ENCODE measurements at places on chromosomes 7 and 10.

GRCh38 chr7:767941-768731 lies 41.1 kb upstream of the PRKAR1B start:
- H3K27me3 ChIP-seq = no peaks in the 10 kb centered on the region
- H3K4me3 ChIP-seq = no peak overlapping the region
- DNase-seq = no peak
- peaks cover 10% of the 10 kb centered on the region for H3K4me1 ChIP-seq
- H3K36me3 ChIP-seq = peaks cover 4% of the 10 kb centered on the region

DNA sequence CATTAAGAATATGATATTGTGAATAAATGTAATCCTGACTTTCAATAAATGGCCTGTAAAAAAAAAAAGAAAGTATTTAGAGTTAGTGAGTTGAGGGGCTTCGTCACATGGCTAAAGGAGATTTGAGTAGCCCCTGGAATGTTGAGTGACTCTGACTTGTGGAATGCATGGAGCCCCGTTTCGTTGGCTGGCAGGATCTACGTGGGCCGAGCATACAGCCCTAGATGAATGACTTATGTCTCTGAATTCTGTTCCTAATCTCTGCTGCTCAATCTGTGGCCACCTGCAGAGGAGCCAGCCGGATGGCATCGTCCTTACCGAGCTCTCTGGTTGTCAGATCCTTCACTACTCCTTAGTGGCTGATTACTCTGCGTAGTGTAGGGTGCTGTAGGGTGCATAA lies 155.7 kb downstream of the MGMT start:
- H3K27ac ChIP-seq = no peak overlapping the region
- H3K27me3 ChIP-seq = no peaks in the 10 kb centered on the region
- H3K4me1 ChIP-seq = peaks cover 5% of the 10 kb centered on the region
- no peaks in the 10 kb centered on the region for H3K36me3 ChIP-seq
- no peak for DNase-seq

GRCh38 chr7:13152755-13153154 lies 465.3 kb downstream of the ARL4A start:
- no peaks in the 10 kb centered on the region for H3K4me1 ChIP-seq
- H3K36me3 ChIP-seq = no peaks in the 10 kb centered on the region
- no peak overlapping the region for H3K4me3 ChIP-seq
- no peak overlapping the region for H3K27ac ChIP-seq

GRCh38 chr7:20304366-20304765 lies 26.3 kb upstream of the ITGB8 start:
- peaks cover 19% of the 10 kb centered on the region for H3K4me1 ChIP-seq
- no peaks in the 10 kb centered on the region for H3K36me3 ChIP-seq
- H3K4me3 ChIP-seq = no peak overlapping the region

DNA sequence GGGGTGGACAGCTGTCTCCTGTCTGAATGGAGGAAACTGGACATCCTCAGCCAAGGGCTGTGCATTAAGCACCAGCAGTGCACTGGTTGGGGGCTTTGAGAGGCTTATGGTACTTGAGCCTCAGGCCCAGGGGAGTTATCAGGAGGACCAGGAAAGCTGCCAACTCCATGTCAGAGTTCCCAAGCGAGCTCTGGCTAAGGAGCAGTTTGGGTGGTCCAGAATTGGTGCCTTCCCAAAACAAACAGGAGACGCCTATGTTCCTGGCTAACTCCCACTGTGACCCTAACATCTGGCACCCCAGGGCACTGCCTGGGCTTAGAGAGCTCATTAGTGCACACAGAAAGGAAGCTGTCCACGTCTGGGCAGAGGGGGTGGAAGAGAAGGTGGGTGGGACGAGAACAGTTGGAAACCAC lies 408.6 kb upstream of the NPVF start:
- no peaks in the 10 kb centered on the region for H3K27me3 ChIP-seq
- no peaks in the 10 kb centered on the region for H3K36me3 ChIP-seq
- no peak overlapping the region for H3K27ac ChIP-seq

DNA sequence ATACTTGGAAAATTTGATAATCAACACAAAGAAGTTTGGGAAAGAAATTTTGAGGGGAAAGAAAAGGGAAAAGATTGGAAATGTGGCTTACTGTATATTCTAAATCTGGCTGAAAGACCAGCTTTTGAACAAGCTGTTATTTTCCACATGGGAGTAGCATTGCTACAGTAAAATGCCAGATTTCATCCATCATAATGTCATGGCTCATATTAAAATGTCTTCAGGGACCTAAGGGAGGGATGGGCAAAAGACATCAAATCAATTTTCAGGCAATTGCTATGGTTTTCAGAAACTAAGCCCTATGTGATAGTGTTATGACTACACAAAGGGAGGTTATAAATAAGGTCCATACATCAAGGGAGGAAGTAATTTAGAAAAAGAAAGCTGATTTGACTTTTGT lies 1116.9 kb upstream of the CELF2 start:
- H3K27me3 ChIP-seq = no peaks in the 10 kb centered on the region
- H3K36me3 ChIP-seq = no peaks in the 10 kb centered on the region
- H3K4me1 ChIP-seq = no peaks in the 10 kb centered on the region
- no peak overlapping the region for H3K27ac ChIP-seq
- DNase-seq = no peak

Data from endothelial cell of umbilical vein (primary cell).